ENCODE measurements at places on chromosomes 16 and 17.
A peak's percentile ranks its signal among the peaks of the same experiment; 100 is the strongest.

- no peak for DNase-seq
These were observed 53.5 kb downstream of the TNFRSF13B start for GRCh38 chr17:16918443-16918842.

GRCh38 chr16:65476448-65476955 lies 354.6 kb upstream of the CDH11 start:
- DNase-seq = no peak

DNA sequence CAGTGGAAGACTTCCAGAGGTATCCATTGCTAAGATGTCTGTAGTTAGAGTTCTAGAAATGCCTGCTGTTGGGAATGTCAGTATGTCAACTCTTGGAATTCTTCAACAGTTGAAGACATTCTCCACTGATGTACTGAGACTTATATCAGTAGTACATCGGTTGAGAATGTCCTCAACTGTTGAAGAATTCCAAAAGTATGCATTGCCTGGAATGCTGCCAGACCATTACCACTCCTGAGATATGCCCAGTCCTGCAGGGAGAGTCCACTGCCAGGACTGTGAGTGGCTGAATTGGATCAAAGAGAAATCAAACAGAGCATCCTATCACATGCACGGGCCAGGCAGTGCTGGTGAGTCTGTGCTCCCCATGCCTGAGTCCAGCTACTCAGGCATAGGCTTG lies 42.0 kb downstream of the IL21R start:
- DNase-seq = no peak

GRCh38 chr16:48236286-48236685 lies 7.8 kb upstream of the LONP2 start:
- no peak for DNase-seq

- peak; percentile 94 for DNase-seq
These were observed 106.8 kb downstream of the DNAH9 start for GRCh38 chr17:11705111-11705510.

- DNase-seq = peak; percentile 24
These were observed 3.3 kb upstream of the IRX5 start for GRCh38 chr16:54927125-54928015.

DNA sequence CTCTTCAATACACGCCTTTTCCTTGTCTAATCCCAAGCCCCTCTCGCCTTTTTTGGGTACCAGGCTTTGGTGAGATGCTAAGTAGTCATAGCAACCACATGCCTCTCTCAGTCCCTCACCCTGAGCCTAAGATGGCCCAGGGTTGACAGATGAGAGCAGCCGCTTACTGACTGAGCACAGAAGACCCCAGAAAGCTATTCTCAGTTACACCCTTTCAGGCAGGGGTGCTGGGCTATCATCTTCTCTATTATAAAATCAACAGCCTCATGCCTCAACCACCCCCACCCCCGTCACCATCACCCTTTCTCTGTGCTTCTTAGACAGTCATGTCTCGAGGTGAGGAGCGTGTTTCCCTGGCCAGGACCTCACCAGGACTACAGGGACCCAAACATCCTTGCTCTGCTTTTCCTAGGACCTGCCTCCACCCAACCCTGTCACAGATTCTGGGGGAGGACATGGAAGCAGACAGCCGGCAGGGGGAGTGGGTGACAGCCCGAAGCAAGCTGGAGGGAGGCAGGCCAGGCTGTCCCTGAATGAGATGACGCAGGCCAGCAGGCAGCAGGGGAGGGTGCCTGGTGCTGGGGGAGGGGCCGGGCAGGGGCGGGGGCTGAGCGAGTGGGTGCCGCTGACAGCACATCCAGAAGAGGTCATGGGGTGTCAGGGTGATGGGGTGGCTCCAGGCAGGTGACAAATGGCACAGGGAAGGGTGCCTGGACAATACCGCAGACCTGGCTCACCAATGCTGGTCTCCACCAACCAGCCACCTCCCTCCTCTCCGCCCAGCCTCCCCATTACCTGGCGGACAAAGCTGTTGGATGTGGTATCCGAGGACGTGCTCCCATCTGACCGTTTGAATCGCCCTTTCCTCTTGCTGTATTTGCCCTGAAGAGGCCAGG lies 3.1 kb downstream of the CACNB1 start:
- no peak for DNase-seq

GRCh38 chr16:5003828-5004227 lies 29.9 kb downstream of the NAGPA start:
- DNase-seq = no peak

DNA sequence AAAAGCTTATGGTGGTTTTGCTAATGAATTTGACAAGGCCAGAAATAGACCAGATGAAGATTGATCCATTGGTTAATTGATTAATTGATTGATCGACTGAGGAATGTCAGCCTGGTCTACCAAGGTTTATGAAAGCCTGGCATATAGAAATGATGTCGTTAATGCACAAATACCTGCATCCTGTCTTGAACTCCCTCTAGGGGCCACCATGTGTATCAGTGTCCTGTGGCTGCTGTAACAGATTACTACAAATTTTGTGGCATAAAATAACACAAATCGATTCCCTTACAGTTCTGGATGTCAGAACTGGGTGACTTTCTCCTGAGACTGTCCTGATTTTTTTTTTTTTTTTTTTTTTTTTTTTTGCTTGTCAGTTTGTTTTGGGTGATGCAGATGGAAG lies 553.2 kb downstream of the MAF start:
- peak; percentile 42 for DNase-seq

GRCh38 chr17:76008208-76008607 lies 7.6 kb downstream of the CDK3 start:
- no peak for DNase-seq

- no peak for DNase-seq
These were observed 16.8 kb downstream of the MARCHF10 start for GRCh38 chr17:62791235-62791734.

DNA sequence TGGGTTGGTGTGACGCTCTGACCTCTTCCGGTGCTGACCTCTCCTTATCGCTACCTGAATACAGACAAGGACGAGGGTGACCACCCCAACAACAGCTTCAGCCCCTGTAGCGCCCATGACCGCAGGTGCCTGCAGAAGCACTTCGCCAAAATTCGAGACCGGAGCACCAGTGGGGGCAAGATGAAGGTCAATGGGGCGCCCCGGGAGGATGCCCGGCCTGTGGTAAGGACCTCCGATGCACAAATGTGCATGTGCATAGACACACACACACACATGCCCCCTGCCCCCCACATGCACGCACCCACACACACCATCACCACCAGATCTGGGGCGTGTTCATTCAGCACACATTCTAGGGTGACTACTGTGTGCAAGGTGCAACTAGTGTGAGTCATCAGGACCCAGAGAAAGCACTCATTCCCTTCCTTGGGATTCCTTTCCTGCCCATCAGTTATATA lies 9.7 kb downstream of the IGFBP4 start:
- no peak for DNase-seq

GRCh38 chr17:77909816-77910215 lies 48.7 kb upstream of the TNRC6C start:
- no peak for DNase-seq

GRCh38 chr16:67213197-67214019 lies 13.5 kb upstream of the TMEM208 start:
- no peak for DNase-seq

- no peak for DNase-seq
These were observed 12.5 kb upstream of the SREBF1 start for GRCh38 chr17:17849147-17849820.
